ENCODE measurements at places on chromosomes 12 and 14.

- no peak for DNase-seq
Observed at GRCh38 chr14:54299410-54300363, 97.1 kb upstream of the CDKN3 start.

- DNase-seq: no peak
Observed at GRCh38 chr12:108543652-108544051, 17.3 kb downstream of the SART3 start.

DNA sequence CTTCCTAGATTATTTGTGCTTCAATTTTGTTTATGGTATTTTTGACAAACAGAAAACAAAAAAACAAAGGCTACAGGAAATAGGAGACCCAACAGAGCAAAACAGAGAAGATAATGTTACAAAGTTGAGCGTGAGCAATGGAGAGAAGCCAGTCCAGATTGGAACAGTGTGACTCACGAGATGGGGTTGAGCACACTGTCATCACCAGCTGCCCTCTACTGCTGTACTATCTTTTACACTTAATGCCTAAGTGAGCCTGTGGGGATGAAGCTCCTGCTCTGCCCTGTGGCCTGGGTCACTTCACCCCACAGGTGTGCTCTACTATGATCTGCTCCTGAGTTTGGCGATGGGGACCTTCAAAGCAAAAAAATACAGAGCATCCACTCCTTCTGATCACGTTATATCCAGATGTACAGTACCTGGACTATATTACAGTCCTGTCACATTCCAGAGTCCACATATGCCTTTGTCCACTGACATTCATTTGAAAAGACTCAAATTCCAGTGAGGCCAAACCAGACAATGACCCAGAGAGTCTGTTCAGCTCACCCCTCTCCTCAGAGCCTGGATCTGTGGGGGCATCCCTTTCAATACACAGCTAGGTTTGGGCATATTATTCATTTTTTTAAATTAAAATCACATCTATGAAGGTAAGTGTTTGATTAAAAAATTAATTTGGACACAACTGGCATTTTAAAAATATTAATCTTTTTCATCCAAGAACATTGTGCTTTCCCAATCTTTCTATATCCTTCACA lies 4.4 kb downstream of the IPO8 start:
- DNase-seq: no peak

DNA sequence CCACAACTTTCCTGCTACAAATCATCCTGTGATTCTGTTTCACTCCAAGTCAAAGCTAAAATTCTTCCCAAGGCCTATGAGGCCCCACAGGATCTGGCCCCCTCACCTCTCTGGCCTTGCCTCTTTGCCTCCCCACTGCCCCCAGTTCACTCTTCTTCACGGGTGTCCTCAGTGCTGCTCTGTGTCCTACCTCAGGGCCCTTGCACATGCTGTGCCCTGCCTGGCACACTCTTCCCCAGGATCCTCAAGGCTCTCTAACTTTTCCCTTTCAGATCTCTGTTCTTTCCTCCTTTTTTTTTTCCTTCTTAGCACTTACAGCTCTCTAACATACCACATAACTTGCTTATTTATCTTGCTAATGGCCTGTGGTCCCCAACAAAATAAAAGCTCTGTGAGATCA lies 29.2 kb downstream of the RASAL1 start:
- no peak for DNase-seq

- no peak for DNase-seq
Observed at GRCh38 chr14:89283327-89284060, 133.5 kb downstream of the FOXN3 start.

GRCh38 chr14:64860039-64860438 lies 19.7 kb downstream of the SPTB start:
- DNase-seq: no peak

DNA sequence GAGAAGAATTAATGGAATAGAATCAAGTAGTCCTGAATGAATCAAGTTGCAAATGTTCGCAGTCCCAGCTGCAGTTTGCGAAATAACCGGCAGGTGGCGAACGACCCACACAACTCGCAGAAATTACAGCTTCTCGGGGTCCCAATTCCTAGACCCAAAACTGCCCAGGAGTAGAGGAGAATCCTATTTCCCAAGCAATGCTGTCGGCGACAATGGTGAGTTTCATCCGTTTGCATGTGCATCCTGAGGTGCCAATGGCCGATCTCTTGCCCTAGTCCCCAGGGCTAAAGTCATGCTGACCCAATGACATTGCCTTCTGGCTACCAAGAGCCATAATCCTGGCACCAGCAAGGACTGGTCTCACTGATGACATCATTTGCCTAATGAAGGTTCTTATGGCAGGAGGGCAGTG lies 8.5 kb upstream of the ASCL1 start:
- DNase-seq: peak; percentile 12

DNA sequence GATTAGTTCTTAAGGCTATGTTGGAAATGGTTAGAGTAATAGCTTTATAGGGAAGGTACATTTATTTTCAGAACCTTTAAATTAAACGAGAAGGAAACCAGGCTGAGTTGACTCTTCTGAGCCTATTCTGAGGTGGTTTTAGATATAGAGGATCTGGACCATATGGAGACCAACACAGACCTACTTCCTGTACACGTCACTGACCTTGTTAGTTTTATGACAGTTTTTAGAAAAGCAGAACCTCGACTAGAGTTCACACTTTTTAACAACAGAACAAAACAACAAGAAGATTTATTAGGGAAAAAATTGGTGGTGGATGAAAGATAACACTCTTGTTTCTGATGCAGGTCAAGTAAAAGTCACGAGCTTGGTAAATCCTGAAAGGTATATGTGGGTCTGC lies 107.1 kb downstream of the NPAS3 start:
- DNase-seq: no peak

DNA sequence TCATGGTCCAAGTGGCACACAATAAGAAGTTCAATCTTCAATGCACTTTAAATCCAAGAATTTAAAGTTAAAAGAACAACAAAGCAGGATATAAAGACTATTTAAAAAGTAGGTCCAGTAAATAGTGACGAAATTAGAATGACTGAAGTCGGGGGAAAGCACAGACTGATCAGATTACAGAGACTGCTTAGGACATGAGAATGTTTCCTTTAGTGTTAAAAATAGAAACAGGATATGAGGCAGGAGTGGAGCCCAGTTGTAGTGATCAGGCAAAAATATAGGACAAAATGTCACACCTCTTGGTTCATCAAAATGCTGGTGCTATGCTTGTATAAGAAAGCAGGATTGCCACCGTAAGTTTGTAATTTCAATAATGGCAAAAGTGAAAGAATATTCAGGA lies 52.2 kb upstream of the CD163 start:
- DNase-seq: no peak

DNA sequence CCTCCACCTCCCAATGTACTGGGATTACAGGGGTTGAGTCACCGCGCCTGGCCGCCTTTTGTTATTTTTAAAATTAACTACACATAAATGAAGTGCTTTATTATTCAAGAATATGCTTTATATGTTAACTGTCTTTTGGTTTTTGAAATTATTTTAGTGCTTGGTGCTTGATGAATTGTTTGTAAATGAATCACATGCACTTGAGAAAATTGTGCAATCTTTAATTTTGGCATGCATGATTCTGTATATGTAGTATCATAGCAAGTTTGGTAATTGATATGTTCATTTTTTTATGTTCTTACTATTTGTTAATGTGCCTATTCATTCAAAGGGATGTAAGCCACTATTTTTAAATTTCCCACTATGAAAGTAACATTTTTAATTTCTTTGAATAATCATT lies 440.9 kb downstream of the NAV3 start:
- DNase-seq: no peak

GRCh38 chr14:25848601-25849000 lies 749.2 kb downstream of the NOVA1 start:
- no peak for DNase-seq

Data from CMK (cell line).